HT1080 (cell line): ENCODE measurements at places on chromosomes 5 and 9. TPM values are rescaled to one million over a fixed set of nuclear protein-coding genes. Genes with fewer than 3 reads are reported as not detected.

The EPB41L4A gene
- total RNA-seq, result 0.30 TPM in 1 of 2 replicates, not detected in the other

The PDE6A gene
- total RNA-seq, result not detected in 2 replicates

The UGT3A1 gene
- total RNA-seq, result not detected in 2 replicates

The SH3GLB2 gene
- 46.6 and 48.5 TPM in 2 replicates for total RNA-seq

The TEX48 gene
- total RNA-seq, result 0.96 TPM in 1 of 2 replicates, not detected in the other

The PCDHB13 gene
- total RNA-seq, result 0.06 TPM in 1 of 2 replicates, not detected in the other

The SLC6A19 gene
- not detected in 2 replicates for total RNA-seq

The GHR gene
- 0.27 and 0.56 TPM in 2 replicates for total RNA-seq

The ADAMTS13 gene
- total RNA-seq, result 0.07 and 0.19 TPM in 2 replicates

The TEK gene
- 0.26 and 0.33 TPM in 2 replicates for total RNA-seq

The ANKRD18B gene
- total RNA-seq, result 3.7 and 15.0 TPM in 2 replicates

The LMX1B gene
- total RNA-seq, result 0.55 and 1.3 TPM in 2 replicates

The TOR2A gene
- total RNA-seq, result 20.7 and 27.7 TPM in 2 replicates

The CCL27 gene
- 0.26 TPM in 1 of 2 replicates, not detected in the other for total RNA-seq

The CENPK gene
- total RNA-seq, result 35.3 and 41.3 TPM in 2 replicates

The PAEP gene
- total RNA-seq, result 15.7 and 17.5 TPM in 2 replicates

The CD274 gene
- total RNA-seq, result 14.3 and 30.5 TPM in 2 replicates

The PAX5 gene
- not detected in 2 replicates for total RNA-seq

The ACSL6 gene
- 0.03 and 0.06 TPM in 2 replicates for total RNA-seq

The C9orf57 gene
- total RNA-seq, result not detected in 2 replicates

The PCDHGA9 gene
- total RNA-seq, result 0.23 and 0.29 TPM in 2 replicates

The ENTREP1 gene
- total RNA-seq, result 0.43 and 0.51 TPM in 2 replicates

The SNCB gene
- total RNA-seq, result 2.4 and 3.4 TPM in 2 replicates

The FAM81B gene
- total RNA-seq, result not detected in 2 replicates

The CLIC3 gene
- 1.0 and 1.7 TPM in 2 replicates for total RNA-seq

The LRRTM2 gene
- total RNA-seq, result 3.7 and 4.0 TPM in 2 replicates

The SPINK7 gene
- total RNA-seq, result not detected in 2 replicates

The INSL6 gene
- total RNA-seq, result not detected in 2 replicates

The INVS gene
- 16.5 and 17.3 TPM in 2 replicates for total RNA-seq

The PCDHGB7 gene
- total RNA-seq, result 0.47 and 0.53 TPM in 2 replicates

The PCDHB7 gene
- 0.05 TPM in 1 of 2 replicates, not detected in the other for total RNA-seq

The FOXD4L3 gene
- not detected in 2 replicates for total RNA-seq

The FBXL7 gene
- 1.4 and 2.5 TPM in 2 replicates for total RNA-seq

The CCL19 gene
- total RNA-seq, result not detected in 2 replicates

The LTC4S gene
- 1.2 TPM in 1 of 2 replicates, not detected in the other for total RNA-seq

The PCDHAC1 gene
- not detected in 2 replicates for total RNA-seq

The SHC3 gene
- 0.03 TPM in 2 replicates for total RNA-seq

The ANKRD31 gene
- 0.08 and 0.13 TPM in 2 replicates for total RNA-seq

The TMEM215 gene
- not detected in 2 replicates for total RNA-seq

The ACTBL2 gene
- total RNA-seq, result 0.47 and 0.80 TPM in 2 replicates

The FAM200C gene
- total RNA-seq, result 5.0 TPM in 2 replicates

The ORM2 gene
- not detected in 2 replicates for total RNA-seq

The SMIM33 gene
- not detected in 2 replicates for total RNA-seq
